ENCODE measurements at places on chromosomes 1 and 21. TPM values are rescaled to one million over a fixed set of nuclear protein-coding genes. Genes with fewer than 3 reads are reported as not detected.
A peak's percentile ranks its signal among the peaks of the same experiment; 100 is the strongest.

DNA sequence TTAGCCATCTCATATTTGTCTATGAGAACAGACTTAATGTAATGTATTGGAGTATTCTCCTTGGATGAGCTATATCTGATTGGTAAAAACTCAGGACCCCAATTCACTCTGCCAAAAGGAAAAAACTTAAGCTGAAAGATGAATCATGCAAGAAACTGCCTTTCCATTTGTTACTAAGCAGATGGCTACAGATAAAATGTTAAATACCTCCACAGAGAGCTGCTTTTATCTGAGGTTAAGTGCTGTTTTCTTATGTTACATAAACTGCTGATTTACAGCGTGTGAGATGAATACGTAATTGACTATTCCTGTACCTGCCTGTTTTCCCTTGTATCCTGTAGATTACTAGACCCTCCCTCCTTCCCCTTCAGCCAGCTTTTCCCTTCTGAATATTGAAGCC, 49.3 kb downstream of the CLCA4 start:
- no peaks in the 10 kb centered on the region for H3K27me3 ChIP-seq
- no peak overlapping the region for H3K4me3 ChIP-seq
- DNase-seq, result no peak
- no peak overlapping the region for H3K27ac ChIP-seq

Gene KCNN3
- 0.71 TPM for total RNA-seq

Gene STRIP1
- total RNA-seq, result 45.5 TPM

DNA sequence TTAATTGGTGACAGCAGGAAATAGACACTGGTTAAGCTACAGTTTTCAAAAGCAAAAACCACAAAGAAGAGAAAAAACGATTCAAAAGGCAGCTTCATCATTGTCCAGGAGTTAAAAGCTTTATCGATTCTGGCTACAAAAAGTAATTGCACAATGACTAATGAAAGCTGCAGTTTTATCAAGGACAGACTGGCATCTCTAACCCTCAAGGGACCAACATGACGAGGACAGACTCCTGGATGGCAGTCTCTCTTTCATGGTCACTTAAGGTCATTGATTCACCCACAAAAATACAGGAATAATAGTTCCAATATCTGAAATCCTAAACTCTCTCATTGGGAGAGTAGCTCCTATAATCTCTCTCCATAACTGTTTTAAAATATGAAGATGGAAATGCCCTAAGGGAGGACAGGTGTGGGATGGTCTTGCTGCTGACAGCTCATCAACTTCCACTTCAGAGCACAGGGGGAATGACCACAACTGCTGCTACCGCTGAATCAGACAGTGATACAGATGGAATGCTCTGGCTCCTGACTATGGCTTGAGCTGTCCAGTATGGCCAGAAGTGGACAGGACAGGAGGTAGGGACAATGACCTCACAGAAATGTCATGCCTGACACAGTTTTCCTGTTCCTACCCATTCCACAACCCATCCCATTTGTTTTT, 17.4 kb upstream of the CPLANE2 start:
- H3K27me3 ChIP-seq, result no peaks in the 10 kb centered on the region
- peaks cover 7% of the 10 kb centered on the region for H3K4me1 ChIP-seq
- no peak overlapping the region for H3K27ac ChIP-seq
- H3K36me3 ChIP-seq, result no peaks in the 10 kb centered on the region

Gene IFNLR1
- 2.8 TPM for total RNA-seq

GRCh38 chr1:170009551-170009950, 64.9 kb downstream of the KIFAP3 start:
- no peak for DNase-seq
- no peaks in the 10 kb centered on the region for H3K27me3 ChIP-seq
- H3K4me1 ChIP-seq, result no peaks in the 10 kb centered on the region
- H3K4me3 ChIP-seq, result no peak overlapping the region

Gene GPR25
- total RNA-seq, result not detected

DNA sequence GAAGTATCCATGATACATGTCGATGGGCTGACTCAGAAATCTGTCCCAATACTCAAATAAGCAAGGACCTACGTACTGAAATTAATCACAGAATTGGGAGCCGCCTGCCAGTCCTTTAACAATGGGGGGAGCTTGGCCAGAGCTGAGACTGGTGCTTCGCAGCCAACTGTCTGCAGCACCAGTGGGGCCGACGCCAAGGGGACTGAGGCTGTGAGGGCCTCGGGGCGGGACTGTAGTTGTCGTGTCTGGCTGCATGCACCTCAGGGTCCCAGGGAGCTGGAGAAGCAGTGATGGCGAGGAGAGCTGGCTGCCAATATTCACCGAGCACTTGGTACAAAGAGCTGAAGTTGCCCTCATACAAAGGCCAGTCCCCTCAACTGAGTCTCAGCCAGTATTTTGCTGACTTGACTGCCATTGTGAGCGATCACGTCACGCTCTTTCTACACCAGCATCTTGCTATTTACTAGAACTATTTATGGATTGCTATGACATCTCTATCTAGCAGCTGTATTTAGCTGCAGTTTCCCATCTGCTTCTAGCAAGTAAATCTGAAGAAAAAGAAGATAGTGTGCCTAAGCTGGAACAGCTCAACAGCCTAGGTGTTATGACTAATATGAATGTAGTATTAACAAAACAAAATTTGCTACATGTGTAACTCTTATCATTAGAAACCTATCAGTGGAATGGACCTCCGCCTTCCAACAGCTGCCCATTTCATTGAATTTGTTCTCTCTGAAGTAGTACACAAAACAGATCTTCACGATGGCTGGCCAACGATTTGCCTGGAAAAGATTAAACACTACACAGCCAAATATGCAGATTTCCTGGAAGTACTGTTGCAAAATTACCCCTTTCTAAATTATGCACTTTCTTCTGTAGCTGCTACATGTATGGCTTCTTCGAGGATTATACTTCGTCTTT, 29.1 kb downstream of the EVI5 start:
- H3K4me1 ChIP-seq, result peaks cover 10% of the 10 kb centered on the region
- no peaks in the 10 kb centered on the region for H3K36me3 ChIP-seq
- peak overlapping the region; percentile 49 for H3K27ac ChIP-seq
- peak; percentile 44 for DNase-seq
- no peak overlapping the region for H3K4me3 ChIP-seq

Gene CELA3B
- not detected for total RNA-seq

Gene CFAP74
- 0.10 TPM for total RNA-seq

DNA sequence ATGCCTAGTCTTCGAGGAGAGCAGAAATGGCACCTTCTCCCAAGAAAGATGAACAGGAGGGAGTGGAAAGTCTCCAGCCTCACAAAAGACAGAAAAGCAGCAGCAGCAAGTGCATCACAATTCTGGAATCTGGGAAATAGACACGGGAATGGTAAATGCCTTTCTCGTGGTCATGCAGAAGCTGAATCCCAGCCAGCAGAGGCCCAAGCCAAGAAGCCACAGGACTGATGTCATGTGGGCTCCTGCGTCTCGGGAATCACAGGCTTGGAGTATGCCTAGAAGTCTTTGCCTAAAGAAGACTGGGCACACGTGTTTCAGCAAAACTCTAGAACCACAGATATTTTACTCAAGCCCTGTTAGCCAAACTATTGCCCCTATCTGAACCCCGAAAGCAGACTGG, 260.3 kb upstream of the PLD5 start:
- H3K4me1 ChIP-seq, result no peaks in the 10 kb centered on the region
- no peaks in the 10 kb centered on the region for H3K36me3 ChIP-seq
- no peak for DNase-seq
- H3K27me3 ChIP-seq, result no peaks in the 10 kb centered on the region
